Epithelial cell of umbilical artery (primary cell): ENCODE measurements at places on chromosomes 16 and 17. TPM values are rescaled to one million over a fixed set of nuclear protein-coding genes. Genes with fewer than 3 reads are reported as not detected.

The MAP2K4 gene
- total RNA-seq: 22.7 and 29.0 TPM in 2 replicates

The DCXR gene
- 66.1 and 75.0 TPM in 2 replicates for total RNA-seq

The TBC1D3G gene
- not detected in 2 replicates for total RNA-seq

The CBFA2T3 gene
- total RNA-seq: not detected in 2 replicates

The CRHR1 gene
- total RNA-seq: not detected in 2 replicates

The PRDM7 gene
- total RNA-seq: not detected in 2 replicates

The KRT40 gene
- not detected in 2 replicates for total RNA-seq

The DHX58 gene
- total RNA-seq: 5.8 and 41.5 TPM in 2 replicates

The TOM1L1 gene
- 5.8 and 23.4 TPM in 2 replicates for total RNA-seq

The SLC5A10 gene
- not detected in 2 replicates for total RNA-seq

The TNRC6A gene
- 27.6 and 28.6 TPM in 2 replicates for total RNA-seq

The GUCY2D gene
- total RNA-seq: not detected in 2 replicates

The CCL16 gene
- total RNA-seq: 0.32 TPM in 1 of 2 replicates, not detected in the other

The ASPA gene
- under 0.01 TPM in 1 of 2 replicates, not detected in the other for total RNA-seq

The TBC1D3C gene
- 0.32 TPM in 1 of 2 replicates, not detected in the other for total RNA-seq

The LDHD gene
- total RNA-seq: 1.4 and 1.9 TPM in 2 replicates

The MNT gene
- total RNA-seq: 1.4 and 1.6 TPM in 2 replicates
